ENCODE measurements at places on chromosomes 4 and X.
A peak's percentile ranks its signal among the peaks of the same experiment; 100 is the strongest.

GRCh38 chr4:84908876-84909275 lies 57.6 kb downstream of the WDFY3 start:
- no peak for DNase-seq

DNA sequence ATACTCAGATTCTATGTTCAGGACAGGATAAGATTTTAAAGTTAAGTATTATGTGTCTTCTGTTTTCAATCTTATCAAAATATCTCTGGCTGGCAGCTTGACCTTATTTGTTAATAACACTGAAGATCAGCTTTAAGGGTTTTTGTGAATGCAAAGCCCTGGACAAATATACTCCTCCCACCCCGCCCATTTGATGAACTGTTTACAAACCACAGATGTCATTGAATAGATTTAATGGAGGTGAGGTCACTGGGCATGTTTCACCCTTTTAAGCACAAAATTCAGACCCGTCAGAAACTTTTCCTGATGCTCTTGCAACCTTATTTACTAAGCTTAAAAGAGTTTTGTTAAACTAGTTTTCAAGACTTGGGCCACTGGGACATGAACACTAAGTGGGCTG lies 10.1 kb upstream of the CXCL8 start:
- DNase-seq, result no peak

DNA sequence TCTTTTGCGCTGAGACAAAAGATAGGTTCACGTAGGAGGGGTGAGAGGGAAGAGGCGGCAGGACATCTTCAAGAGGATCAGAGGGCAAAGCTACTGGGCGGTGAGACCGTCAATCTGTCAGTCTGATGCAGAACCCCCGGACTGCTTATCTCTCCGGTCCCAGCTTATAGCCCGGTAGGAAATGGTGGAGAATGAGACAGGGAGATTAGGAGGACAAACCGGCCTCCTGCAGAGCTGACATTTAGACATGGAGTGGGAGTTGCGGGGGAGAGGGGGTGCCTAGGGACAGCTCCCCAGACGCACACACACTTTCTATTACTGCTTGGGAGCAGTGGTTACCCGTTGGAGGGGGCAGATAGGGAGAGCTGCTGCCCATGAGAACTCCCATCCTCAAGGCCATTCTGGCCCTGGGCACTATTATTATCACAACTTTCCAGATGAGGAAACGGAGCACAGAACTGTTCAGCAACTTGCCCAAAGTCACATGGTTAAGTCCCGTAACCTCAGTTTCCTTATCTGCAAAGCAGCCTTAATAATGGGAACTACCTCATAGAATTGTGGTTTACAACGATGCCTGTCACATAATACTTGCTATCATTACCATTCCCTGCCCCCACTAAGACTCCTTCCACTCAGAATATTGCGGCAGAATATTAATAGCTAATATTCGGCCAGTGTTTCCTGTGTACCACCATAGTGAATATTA lies 1.1 kb upstream of the HDAC6 start:
- peak; percentile 16 for DNase-seq

GRCh38 chr4:86848136-86848535 lies 1.0 kb downstream of the SLC10A6 start:
- DNase-seq, result no peak

- no peak for DNase-seq
These were observed 119.0 kb downstream of the REELD1 start for GRCh38 chr4:146333187-146333894.

- no peak for DNase-seq
These were observed 28.0 kb downstream of the RBM47 start for GRCh38 chr4:40601641-40602040.

DNA sequence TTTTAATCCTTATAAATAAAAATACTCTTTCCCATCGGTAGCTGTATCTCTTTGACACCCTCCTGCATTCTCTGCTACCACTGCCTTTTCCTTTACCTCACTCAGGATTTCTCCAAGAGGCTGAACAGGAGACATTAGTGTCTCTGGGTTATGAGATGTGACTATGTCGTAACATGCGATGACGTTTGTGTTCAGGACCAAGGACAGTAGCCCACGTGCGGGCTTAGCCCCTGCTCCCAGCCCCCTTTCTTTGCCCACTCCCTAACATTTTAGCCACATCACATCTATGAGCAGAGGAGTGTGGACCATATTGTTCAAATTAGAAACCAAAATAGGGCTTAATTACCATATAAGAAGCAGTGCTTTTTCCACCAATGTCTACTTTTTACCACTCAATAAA lies 369.3 kb downstream of the FBXW7 start:
- no peak for DNase-seq

- no peak for DNase-seq
These were observed 58.3 kb upstream of the MAGEB2 start for GRCh38 chrX:30156880-30157560.

- DNase-seq, result no peak
These were observed 8.1 kb downstream of the SEPTIN6 start for GRCh38 chrX:119684916-119685224.

GRCh38 chrX:24399550-24399949 lies 39.1 kb downstream of the SUPT20HL1 start:
- DNase-seq, result no peak

DNA sequence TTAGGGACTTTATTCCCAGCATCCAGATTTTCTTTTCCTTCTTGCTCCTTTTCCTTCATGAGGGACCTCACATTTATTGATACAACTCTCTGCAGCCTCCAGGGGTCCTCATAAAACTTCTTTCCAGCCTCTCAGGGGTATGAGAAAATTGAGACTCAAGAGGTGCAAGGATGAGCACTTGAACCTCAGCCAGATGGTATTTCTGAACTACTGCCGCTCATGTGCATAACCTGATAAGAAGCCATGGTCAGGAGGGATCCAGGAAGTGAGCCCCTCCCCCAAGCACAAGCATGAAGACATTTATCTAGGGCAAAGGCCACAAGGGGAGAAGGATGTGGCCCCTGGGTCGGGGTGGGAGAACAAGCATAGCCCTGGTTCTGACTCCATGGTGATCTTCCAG lies 73.3 kb downstream of the TSPAN7 start:
- DNase-seq, result no peak

- no peak for DNase-seq
These were observed 37.8 kb downstream of the TBC1D9 start for GRCh38 chr4:140718241-140718952.

DNA sequence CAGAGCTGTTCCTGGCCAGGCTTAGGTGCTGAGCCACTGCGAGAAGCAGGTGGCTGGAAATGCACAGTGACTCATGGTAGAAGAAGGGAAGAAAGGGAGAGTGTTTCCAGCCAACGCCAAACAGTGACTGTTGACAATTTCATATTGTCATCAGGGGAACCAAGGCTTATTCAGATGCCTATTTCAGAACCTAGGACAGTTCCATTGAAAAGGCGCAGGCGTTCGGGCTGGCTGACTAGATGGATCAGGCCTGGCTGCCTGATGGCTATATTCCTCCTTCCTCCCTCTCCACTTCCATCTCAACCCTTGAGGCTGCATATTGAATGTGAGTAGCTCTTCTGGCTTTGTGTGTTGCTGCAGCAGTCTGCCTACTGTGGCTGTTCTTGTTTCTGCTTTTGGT lies 73.0 kb upstream of the FRMPD4 start:
- DNase-seq, result no peak

DNA sequence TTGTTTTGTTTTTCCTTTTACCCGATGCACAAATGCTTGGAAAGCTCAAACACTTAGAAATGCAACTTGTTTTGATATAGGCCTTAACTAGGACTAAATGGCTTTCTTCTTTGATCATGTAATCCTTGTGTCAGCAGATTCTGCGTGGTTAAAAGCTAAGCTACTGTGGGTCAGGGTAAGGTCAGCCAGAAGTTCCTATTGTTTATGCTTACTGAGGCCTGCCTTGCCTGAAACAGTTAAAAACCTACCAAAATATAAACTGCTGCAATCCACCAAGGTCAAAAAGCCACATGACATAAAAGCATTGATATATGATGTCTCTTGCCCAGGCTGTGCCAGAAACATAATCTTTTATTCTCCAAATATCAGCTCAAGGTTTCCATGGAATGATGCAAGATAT lies 223.4 kb downstream of the FAM47B start:
- no peak for DNase-seq

DNA sequence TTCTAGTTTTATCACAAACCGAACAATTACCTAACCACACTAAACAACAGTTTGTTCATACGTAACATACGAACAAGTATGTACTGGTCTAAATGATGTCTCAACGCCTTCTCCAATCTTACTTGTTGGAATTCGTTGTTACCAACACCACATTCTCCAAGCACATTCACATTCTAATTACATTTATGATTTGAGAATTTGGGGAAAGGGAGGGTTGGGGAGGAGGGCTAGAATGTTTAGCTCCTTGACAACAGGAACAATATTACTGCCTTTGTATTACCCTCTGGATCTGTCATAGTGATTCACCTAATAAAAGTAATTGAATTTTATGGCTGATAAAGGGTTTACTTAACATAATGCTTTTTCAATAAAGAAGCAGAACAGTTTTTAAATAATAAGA lies 24.4 kb downstream of the LCORL start:
- no peak for DNase-seq

GRCh38 chr4:78534286-78534955 lies 17.1 kb upstream of the ANXA3 start:
- no peak for DNase-seq
